Choroid plexus epithelial cell (primary cell): ENCODE measurements at places on chromosomes 3 and 15.

GRCh38 chr15:90191794-90192509 is 9.2 kb upstream of the SEMA4B start:
- peak; percentile 64 for DNase-seq

DNA sequence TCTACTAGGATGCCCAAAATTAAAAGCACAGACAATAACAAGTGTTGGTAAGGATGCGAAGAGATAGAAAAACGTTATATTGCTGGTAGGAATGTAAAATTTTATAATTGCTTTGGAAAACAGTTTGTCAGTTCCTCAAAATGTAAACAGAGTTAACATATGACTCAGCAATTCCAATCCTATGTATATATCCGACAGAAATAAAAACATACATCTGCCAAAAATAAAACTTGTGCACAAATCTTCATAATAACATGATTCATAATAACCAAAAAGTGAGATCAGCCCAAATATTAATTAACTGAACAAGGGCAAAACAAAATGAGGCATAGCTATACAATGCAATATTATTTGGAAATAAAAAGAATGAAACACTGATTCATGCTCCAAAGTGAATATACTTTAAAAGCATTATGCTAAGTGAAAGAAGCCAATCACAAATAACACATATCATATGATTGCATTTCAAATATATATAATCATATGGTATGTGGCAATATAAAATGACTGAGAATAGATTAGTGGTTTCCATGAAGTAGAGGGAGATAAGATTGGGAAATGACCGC is 609.3 kb downstream of the IGSF11 start:
- no peak for DNase-seq

DNA sequence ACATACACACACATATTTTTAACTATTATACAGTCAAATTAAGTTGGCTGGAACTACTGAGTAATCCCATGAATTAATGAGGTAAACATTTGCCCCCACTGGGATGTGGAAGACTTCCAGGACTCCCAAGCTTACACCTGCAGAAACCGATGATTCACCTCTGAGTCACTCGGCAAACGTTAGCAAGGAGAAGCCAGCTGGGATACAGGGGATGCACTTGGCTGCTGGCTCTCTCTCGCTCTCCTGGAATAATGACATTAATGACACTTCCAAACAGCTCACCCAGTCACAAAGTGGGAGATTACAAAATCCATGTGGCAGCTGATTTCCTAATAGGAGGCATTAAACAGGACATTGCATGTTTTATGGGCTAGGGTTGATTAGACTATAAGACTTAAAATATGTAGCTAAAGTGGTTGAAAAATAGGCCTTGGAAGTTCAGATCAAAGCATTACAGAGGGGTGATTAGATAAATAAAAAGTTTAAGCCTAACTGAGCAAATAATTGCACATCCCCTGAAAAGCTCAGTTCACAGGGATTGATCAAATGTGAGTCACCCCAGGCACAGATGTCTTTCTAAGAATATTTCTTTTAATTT is 500.9 kb downstream of the SOX2 start:
- peak; percentile 21 for DNase-seq

DNA sequence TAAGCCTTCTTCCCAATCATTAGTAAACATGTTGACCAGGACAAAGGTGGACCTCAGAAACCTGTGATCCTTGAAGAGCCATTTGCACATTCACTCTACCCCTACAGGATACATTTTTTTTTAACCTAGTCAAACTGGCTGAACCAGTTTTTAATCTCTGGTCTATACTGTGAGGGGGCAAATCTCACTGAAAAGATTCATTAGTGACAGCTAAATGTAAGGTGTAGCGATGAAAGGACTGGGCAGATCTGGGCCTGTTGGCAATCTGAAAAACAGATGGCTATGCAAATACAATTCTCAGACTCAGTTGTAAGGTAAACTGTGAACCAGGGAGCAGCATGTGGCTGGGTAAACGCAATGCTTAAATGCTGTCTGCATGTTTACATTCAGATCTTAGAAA is 75.6 kb upstream of the SNTN start:
- DNase-seq = no peak

- peak; percentile 82 for DNase-seq
Observed at GRCh38 chr3:52062505-52062904, 6.1 kb upstream of the DUSP7 start.

GRCh38 chr3:48684480-48685143 is 1.1 kb downstream of the NCKIPSD start:
- peak; percentile 32 for DNase-seq

DNA sequence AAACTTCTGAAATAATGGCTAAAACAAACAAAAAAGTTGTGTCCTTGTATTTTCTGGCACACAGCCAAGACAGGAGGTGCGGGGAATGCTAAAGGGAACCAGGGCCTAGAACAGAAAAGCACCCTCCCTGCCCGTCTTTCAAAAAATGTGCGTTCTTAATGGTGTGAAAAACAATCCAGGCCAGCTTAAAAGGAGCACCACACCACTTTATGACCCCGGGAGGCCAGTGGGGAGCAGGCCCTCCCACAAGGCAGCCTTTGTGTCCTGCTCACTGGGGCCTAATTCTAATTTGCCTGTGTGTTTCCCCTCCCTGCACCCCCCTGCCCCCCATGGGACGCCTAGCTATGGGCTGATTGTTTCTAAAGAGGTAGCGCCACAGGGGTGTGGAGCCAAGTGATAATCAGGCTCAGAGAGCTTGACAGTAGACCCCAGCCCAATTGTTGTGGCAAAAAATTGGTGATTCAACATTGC is 181.4 kb downstream of the GREM1 start:
- DNase-seq = peak; percentile 23

DNA sequence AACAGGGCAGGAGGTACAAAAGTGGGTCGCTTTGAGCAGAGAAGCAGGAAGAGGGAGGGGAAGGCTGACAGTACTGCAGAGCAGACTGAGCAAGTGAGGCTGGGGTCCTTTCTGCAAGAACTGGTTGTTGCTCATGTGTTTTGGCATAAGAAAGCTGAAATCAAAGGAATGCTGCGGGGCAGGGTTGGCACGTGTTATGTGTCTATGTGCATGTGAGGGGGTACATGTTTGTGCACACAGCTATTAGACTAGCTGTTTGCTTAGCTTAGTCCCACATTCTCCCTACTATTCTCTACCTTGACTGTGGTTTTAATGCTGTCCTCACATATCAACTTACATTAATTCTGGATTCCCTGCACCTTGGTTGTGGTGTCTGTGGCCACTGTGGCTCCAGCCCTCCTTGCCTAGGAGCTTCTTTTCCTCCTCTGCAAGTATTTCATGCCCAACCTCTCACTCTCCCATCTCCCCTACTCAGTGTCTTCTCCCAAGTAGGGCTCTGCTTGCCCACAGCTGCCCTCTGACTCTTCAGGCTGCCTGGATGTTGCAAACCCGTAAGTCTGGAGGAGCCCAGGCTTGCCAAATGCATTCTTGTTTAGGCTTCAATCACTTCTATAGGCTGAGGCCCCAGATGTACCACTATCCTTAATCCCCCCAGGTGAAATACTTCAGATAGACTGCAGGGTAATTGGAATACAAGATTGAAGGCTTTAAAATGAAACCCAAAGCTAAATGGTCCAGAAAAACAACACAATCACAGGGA is 4.8 kb downstream of the TAGLN3 start:
- DNase-seq = no peak

GRCh38 chr3:124768812-124769211 is 38.6 kb downstream of the UMPS start:
- DNase-seq = peak; percentile 43

DNA sequence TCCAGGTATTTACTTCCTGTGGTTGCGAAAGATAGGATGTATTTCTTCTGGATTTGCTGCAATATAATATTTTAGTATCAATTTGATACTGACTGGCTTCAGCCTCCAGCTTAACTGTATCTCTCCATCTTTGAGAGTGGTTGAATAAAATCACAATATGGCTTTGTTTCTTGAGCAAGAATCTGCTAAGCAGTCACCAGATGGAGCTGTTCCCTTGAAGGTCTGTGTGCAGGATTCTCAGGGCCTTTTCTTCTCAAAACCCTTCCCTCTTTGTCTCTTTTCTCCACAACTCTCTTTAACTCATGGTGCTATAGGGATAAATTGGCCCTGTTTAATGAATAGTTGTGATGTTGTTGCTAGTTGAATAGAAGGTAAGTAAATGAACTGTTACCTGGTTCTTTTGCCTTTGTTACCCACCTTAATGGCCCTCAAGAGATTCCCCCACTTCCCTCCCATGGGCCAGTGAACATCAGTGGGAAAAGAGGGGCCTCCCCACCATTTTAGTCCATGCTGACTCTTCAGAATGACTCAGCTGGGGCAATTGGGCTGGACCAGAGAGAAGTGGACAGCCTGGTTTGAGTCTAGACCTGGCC is 34.8 kb upstream of the RAB6B start:
- peak; percentile 93 for DNase-seq

DNA sequence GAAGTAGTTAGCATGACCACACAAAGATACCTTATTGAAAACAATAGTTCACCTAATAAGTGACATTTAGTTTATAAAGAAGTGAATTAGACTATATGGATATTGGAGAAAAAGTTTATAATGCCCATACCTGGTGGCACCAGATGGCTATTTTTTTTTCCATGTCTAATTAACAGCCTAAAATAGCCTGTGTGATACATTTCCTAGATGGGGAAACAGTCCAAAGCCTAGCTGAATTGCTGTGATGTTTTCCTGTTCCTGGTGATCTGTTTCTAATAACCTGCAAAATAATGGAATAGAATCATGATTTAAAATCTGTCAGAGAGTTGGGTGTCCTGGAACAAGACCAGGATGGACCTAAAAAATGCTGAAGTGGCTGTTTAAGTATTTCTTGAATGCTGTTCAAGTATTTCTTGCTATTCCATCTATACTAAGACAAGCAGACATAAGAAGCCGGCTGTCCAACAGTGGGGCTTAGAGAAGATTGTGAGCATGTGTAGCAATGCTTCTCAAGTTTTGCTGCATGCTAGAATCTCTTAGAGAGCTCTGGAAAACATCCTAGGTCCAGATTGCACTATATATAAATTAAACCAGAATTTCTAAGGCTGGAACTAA is 31.3 kb downstream of the LRRC3B start:
- DNase-seq = no peak

GRCh38 chr3:36561601-36562000 is 181.3 kb downstream of the STAC start:
- no peak for DNase-seq

DNA sequence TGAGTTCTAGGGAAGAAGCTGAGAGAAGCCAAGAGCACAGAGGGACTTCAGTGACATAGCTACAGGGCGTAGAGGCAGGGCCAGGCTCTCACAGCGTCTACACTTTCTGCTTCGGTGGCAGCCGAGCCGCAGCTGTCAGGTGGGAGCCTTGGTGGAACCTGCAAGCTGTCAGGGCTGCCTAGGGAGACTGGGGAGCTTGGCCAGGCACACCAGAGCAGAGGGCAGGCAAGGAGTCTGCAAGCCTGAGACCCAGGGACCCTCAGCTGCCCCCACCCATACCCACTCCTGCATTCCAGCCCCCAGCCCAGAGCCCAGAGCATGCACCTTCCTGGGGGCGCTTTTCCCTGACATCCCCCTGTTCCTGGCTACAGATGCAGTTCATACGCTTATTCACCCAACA is 13.4 kb upstream of the KLF15 start:
- DNase-seq = no peak

GRCh38 chr3:157065201-157065600 is 94.7 kb downstream of the CCNL1 start:
- no peak for DNase-seq

- no peak for DNase-seq
Observed at GRCh38 chr3:141379250-141379966, 11.1 kb downstream of the ZBTB38 start.

- DNase-seq = no peak
Observed at GRCh38 chr3:170752571-170753155, 117.3 kb downstream of the RPL22L1 start.

GRCh38 chr3:48612309-48612708 is 2.9 kb upstream of the UQCRC1 start:
- no peak for DNase-seq

GRCh38 chr3:56988458-56989168 is 71.9 kb upstream of the SPATA12 start:
- DNase-seq = peak; percentile 88

DNA sequence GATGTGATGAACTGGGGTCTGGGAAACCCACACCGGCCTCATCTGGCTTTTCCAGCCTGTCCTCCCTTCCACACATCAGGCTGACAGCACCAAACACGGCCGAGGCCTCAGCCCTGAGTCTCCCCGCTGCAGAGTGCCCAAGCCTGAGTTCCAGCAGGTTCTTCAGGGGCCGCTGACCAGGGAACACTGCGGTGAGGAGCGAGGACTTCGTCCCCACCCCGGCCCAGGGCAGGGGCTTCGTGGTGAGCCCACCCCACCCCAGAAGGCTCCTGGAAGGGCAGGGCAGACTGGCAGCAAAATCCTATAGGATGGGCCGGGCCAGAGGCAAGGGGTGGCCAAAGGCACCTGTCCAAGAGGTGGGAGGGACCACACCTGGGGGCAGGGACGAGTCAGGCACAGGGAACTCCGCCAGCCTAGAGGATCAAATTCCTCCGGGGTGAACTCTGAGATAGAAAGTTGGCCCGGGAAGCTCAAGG is at the start of gene SLC51A:
TSS of gene SLC51A (plus strand) at position 446 of the 476 bp plus-strand sequence. CDS start 179 bp downstream, outside the sequence.
- DNase-seq = no peak

- DNase-seq = no peak
Observed at GRCh38 chr3:13120289-13120927, 47.2 kb upstream of the IQSEC1 start.
